ENCODE measurements at places on chromosomes 6 and 20.

DNA sequence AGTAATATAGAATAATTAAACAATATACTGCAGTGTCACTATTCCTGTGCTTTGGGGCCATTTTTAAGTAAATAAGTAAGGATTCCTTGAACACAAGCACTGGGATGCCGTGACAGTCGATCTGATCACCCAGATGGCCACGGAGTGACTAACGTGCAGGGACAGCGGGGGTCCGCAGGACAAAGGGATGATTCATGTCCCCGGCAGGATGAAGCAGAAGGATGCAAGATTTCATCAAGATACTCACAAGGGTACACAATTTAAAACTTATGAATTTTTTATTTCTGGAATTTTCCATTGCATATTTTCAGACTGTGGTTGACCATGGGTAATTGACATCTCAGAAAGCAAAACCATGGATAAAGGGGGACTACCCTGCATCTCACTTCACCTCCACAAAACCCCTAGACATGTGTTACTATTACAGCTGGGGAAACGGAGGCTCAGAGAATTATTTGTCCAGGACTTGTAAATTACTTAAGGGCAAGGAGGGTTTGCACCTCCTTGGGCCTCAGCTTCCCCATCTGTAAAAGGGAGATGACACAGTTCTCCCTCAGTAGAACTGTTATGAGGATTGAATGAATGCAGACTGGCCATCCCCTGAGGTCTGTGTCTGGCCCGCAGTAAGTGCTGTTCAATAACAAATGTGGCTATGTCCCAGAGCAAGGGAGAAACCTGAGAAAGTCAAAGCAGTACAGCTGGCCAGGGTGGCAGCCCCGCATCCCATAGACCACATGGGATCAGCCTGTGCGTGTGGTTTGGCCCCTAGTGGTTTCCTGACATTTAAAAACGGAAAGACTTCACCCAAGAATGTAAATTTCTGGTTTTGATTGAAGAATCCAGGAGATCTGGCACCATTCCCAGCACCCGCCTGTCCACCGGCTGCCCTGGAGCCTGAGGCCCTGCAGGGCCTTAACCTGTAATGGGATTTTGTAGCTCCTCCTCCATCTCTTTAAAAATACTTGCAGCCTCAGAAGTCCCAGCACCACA lies 235.5 kb downstream of the BMP7 start:
- no peak for DNase-seq

GRCh38 chr6:111190637-111191036 lies 103.3 kb downstream of the SLC16A10 start:
- no peak for DNase-seq

- no peak for DNase-seq
Measured at GRCh38 chr6:128932061-128932460, 49.1 kb downstream of the LAMA2 start.

DNA sequence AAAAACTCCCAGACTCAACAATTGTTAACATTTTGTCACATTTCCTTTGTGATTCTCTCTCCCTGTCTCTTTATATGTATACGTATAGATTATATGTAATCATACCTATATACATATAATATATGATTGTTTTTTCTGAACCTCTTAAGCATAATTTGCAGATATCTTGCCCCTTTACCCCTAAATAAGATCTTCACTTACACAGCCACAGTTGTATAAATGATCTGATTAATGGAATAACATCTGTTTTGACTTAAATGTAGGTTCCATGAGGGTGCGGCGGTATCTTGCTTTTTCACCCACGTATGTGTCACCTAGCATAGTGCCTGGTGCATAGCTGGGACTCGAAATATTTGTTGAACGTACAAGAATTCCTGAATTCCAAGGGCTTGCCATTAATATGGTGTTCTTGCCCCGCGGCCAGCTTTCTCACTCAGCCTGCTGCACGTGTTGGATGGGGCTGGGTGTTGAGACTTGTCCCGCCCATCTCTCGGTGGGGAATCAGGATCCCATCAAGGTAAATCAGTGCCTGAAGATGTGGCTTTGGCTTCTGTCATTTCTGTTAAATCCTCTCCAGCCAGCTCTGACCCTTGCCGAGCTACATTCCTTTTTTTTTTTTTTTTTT lies 10.4 kb upstream of the MANBAL start:
- DNase-seq, result no peak

DNA sequence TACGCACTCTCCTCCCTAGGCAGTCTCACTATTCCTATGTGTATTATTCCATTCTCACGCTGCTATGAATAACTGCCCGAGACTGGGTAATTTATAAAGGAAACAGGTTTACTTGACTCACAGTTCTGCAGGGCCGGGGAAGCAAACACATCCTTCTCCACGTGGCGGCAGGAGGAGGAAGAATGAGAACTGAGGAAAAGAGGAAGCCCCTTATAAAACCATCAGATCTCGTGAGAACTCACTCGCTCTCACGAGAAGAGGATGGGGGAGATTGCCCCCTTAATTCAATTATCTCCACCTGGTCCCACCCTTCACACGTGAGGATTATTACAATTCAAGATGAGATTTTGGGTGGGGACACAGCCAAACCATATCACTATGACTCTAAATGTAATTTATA lies 61.9 kb downstream of the ECT2L start:
- no peak for DNase-seq

GRCh38 chr6:142026471-142026870 lies 106.3 kb upstream of the GJE1 start:
- no peak for DNase-seq

DNA sequence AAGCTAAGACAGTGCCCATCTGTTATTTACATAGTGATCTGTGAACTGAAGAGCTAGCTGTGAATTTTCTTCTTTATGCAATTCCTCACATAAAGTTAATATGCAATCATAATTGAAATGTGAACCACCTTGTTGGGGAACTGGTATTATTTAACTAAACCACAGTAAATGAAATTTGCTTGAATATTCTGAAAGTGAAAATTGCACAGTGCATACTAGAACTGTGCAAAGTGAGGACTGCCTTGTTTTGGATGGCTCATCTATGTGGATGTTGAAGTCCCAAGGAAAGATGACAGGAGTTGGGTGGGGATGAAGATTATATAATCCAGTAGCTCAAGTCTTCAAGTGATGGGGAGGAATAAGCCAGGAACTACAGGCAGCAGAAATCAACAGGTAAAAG lies 5.7 kb upstream of the PHF10 start:
- DNase-seq, result no peak

GRCh38 chr6:149176971-149177667 lies 140.4 kb upstream of the TAB2 start:
- DNase-seq, result no peak

DNA sequence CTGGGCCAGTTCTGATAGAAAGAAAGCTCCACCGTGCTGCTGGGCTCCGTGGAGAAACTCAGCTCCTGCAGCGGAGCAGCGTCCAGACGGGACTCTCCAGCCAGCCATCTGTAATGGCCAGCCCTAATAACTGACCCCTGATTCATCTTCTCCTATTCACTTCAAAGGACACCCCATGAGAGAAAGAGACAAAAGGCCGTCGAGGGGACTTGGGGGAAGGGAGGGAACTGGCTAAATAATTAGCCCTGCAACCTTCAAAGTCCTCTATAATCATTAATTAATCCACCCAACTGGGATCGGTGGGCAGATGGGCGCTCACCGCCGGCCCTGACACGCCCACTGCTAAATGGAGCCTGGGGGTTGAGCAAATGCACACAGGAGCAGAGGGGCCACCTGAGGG lies 512.4 kb downstream of the CD83 start:
- DNase-seq, result no peak

DNA sequence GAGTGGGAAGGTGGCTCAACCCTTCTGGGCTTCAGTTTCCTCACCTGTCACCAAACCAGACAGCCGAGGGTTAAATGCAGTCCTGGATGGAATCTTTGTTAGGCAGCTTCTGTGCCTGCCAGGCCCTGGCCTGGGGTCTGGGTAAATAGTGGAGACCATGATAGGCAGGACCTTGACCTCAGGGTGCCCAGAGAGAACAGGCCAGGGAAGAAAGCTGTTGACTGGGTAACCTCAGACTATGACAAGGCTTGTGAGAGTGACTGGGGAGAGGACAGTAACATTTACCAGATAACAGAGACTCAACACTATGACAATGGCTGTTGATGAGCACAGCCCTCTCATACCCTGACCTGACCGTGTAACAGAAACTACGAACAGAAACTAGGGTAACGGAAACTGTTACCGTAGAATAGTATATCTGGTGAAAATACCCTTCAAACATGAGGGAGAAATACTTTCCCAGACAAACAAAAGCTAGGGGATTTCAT lies 218.3 kb downstream of the PREX1 start:
- no peak for DNase-seq

- no peak for DNase-seq
Measured at GRCh38 chr20:36856691-36857635, 19.0 kb upstream of the TLDC2 start.

GRCh38 chr20:24745617-24746350 lies 203.3 kb upstream of the CST7 start:
- DNase-seq, result no peak

- peak; percentile 10 for DNase-seq
Measured at GRCh38 chr6:156154896-156155295, 622.3 kb upstream of the ARID1B start.

DNA sequence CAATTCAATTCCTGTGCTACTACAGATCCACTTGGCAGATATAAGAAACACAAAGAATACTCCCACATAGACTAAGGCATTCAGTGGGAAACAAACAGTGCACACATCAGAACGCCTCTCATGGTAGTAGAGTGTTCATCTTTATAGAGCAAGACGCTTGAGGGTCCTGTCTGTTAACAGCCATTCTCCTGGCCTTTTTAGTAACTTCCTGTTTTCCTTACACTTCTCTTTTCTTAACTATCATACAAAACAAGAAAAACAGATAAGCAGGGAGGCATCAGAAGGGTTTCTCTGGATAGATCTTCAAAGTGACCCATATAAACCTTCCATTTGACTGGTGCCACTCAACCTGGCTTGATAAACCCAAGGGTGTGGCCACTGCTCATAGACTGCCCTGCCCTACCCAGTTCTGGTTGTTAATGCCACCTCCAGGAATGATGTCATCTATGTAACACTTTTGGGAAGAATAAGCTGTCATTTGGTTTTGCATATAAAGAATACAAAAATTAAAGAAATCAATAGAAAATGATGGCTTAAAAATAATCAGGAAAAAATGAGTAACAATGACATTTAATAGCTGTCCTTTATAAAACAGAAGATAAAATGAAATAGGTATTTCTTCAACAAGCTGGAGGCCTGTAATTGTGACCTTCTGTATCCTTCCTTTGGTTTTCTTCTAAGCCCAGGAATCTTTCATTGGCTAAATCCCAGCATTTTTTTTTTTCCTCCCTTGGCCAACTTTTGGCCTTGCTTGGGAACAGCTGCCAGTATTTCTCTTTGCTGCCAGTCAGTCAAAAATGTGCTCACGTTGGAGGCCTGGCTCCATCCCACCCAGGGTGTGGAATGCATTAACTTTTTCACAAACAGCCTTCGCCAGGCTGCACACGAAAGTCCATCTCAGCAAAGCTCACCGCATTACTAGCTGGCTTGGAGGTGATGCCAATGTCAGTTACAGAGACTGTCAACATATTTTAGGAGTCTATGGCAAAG lies 103.5 kb downstream of the GJA10 start:
- DNase-seq, result no peak

DNA sequence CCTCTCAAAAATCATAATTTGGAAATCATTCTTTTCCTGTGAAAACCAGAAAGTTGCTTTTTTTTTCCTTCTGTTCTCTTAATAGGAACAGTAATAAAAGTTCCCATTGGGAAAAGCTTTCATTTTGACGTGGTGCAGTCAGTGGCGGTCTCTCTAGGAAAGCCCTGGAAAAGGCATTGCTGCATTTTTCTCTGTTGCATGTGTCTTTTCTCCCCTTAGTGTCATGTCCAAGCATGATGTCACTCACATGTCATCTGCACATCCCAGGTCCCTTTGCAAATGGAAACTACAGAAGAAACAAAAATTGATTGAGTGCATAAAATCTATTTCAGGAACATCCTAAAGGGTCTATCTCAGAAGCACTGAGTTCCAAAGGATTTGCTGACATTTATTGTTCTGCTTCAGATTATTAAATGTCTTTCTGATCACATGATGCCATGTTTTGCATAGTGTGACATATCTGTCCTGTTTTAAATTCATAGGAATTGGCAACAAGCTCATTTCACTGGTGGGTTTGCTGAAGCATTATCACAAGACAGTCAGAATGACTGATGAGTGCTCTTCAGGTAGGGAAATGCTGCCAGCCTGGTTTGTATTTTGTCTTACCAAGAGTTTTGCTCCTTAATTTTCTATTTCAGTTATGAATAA lies 208.7 kb downstream of the SOX4 start:
- no peak for DNase-seq

DNA sequence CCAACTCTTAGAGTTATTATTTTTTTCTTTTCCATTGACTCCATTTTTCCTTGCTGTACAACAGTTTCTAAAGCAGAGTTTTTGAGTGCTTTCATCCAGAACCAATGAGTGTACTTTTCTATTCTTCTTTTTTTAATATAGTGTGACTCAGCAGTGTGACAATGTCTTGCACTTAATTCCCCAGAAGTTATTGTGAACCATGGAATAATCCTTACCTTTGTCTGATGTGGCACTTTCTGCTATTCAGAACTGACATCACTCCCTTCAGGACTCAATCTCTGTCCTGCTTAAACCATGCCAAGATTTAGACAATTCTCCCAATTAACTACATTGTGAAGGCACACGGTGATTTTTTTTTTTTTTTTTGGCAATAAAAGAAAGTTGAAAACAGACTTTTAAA lies 41.5 kb downstream of the GRIK2 start:
- DNase-seq, result no peak

- no peak for DNase-seq
Measured at GRCh38 chr6:13617066-13617465, 1.9 kb downstream of the NOL7 start.

- no peak for DNase-seq
Measured at GRCh38 chr6:152375197-152375596, 262.0 kb downstream of the SYNE1 start.

- DNase-seq, result no peak
Measured at GRCh38 chr6:167711768-167712730, 114.7 kb upstream of the AFDN start.

DNA sequence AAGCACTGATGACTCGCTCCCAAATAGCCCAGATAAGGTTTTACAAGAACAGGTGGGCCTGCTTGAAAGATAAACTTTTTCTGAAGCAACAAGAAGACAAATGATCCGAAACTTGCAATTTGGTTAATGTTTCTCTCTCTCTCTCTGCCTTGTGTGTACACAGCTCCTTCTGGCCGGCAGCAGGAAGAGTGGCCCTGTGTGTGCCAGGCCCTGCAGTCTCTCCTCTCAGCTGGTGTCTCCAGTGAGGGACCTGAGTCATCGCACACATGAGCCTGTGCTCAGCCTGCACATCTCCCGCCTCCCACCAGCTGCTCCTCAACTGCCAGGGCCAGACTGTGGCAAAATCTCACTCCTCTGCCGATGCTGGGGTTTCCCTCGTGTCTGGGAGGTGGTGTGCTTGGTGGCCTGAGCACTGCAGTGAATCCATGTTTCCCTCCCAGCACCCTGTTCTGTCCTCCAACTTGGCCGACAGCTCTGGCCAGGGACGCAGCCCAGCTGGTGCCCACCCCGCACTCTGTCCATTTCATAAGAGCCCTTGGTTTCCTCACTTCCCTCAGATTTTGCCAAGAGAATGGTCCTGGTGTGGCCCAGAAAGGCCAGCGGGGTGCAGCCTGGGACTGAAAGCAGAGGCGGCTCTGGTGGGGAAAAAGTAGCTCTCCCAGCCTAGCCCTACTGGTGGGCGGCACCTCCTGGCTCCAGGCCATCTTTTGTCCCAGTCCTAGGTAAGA lies 49.4 kb downstream of the ERMARD start:
- DNase-seq, result no peak

GRCh38 chr6:3531481-3531880 lies 74.6 kb upstream of the SLC22A23 start:
- DNase-seq, result no peak

GRCh38 chr20:23269954-23270353 lies 80.6 kb upstream of the NXT1 start:
- DNase-seq, result no peak

All from activated naive CD4-positive, alpha-beta T cell treated with Interleukin-2 at 50 U/mL for 16 hours (primary cell).